ENCODE measurements at places on chromosomes 1 and 21.

DNA sequence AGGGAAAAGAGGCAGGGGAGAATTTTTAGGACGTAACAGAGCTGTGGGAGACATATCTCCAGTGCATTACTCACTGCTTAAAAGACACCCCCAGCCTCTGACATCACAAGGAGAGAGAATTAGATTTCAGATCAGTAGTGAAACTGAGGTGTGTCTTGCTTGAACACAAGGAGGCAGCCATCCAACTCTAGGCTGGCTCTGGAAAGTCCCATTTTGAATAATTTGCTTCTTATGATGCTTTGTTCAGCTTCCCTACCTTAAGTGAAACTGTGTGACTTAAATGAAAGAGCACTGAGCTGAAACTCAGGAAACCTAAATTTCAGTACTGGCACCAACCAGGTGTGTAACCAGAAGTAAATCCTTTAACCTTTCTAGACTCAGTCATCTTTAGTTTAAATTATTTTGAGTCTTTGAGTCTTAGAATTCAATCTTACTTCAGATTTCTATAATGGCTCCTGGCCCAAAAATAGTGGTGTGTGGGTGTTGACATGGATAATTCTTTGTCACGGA lies 251.6 kb upstream of the SGIP1 start:
- DNase-seq = peak; percentile 98

DNA sequence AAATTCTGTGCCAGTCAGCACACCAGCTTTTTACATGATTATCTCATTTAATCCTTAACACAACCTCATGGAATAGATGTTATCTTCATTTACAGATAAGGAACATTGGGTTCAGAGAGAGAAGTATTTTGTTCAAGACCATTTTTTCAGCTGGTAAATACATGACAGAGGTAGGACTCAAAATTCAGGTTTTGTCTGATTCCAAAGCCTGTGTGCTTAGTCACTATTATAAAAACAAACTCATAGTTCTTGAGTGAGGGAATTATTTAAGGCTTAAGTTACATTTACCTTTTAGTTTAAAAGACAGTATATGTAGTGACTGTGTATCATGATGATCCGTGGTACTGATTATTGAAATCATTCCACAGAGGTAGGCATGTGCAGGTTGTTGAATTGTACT lies 125.2 kb downstream of the MAGI3 start:
- no peak for DNase-seq

DNA sequence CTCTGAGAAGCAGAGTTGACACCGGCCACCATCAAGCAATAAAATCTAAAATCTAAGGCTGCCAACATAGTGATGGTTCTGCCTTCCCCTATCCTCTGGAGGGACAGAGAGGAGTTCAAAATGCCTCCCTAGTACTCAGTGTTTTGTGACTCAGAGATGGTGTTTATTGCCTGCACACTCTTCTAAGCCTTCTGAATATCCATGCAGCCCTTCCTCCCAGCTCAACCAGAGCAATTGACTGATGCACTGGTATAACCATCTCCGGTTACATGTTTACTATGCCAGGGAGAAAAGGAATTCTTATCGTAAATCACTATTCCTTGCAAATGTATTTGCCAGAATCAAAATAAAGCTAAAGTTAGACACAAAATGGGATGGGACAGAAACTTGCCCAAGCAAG lies 132.9 kb upstream of the RAB4A start:
- DNase-seq = no peak

GRCh38 chr21:18524097-18524880 lies 120.7 kb upstream of the TMPRSS15 start:
- DNase-seq = no peak

DNA sequence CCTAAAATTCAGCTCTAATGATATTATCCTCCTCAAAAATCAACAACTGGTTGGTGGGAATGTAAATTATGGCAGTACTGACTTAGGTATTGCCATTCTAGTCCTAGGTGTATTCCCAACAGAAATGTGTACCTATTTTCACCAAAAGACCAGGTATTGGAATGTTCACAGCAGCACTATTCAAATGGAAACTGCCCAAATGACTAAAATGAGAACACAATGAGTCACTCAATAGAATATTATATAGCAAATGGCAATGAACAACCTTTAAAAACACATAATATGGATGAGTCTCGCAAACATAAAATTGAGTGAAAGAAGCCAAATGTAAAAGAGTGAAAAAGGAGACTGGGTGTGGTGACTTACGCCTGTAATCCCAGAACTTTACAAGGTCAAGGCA lies 44.9 kb downstream of the GADD45A start:
- DNase-seq = no peak

DNA sequence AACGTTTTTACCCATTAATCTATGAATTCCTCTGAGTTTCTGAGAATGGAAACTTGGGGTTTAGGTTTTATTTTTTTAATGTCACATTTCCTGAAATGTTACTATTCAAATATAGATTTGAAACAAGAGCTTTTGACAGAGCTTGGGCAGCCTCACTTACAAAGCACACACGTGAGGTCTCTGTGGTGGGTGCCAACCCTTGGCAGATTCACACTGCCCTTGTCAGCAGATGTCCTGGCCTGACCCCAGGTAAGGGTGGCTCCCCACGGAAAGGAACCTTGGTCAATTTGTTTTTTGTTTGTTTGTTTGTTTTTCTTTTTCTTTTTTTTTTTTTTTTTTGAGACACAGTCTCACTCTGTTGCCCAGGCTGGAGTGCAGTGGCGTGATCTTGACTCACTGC lies 53.5 kb downstream of the FAAP20 start:
- DNase-seq = no peak

DNA sequence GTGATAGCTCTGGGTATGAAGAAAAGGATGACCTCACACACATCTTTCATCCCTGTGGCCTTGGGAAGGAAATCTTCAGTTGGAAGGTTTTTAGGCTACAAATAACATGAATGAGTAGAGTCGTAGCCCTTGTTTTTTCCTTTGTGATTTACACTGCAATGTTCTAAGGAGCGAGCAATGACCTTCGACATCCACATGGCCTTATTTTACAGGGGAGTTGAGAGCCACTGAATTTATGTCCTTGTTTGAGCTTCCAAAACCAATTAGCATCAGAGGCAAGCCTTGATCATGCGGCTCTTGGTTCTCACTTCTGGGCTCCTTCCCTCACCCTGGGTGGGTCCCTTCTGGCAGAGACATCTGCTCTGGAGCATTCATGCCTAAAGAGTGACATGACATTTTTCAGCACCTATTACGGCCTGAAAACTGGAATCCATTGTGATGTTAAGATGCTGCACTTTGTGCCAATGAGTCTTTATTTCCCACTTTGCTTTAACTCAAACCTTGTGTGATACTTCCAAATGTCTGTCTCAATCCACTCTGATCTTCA lies 70.5 kb upstream of the RUNX1 start:
- no peak for DNase-seq

DNA sequence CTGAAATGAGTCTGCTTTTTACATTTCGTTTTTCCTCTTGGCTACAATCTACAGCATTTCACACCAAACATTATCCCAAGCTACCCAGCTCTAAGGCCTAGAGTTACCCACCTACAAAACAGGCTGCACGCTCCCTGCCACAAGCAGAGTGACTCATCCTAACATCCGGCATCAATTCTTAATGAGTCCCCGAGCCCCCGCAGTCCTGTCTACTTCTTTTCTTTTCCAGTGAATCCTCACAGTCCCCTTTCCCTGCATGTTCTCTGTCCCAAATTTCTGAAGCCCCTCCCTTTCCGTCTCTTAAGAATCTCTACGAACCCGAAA lies 650 bp downstream of the PCNX2 start:
- no peak for DNase-seq

- DNase-seq = peak; percentile 48
Measured at GRCh38 chr1:109619576-109620400, at the start of the genes AMPD2 and GNAT2. TSS of gene AMPD2 (plus strand) at chr1:109619837. CDS start at chr1:109621176, 1,339 bp downstream. TSS of gene GNAT2 (minus strand) at chr1:109619616. CDS start at chr1:109612870, 6,746 bp downstream.

DNA sequence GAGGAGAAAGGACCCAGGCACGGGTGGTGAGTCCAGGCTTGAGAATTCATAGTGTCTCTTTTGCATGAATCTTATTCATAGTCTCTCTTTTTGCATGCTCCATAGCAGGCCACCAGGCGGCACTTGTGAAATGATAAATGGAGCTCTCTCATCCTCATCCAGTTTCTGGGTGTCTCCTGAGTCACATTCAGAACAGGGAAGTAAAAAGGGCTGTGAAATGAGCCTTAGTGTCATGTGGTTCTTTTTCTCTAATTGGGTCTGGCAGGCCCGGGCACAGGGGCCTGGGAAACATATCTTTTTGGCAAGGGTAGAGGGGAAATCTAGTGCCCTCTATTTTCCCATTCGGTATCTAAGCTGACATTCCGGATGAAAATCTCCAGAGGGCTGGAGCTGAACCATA lies 19.1 kb upstream of the NCF2 start:
- no peak for DNase-seq

- DNase-seq = no peak
Measured at GRCh38 chr21:33774551-33774950, 132.2 kb downstream of the ITSN1 start.

DNA sequence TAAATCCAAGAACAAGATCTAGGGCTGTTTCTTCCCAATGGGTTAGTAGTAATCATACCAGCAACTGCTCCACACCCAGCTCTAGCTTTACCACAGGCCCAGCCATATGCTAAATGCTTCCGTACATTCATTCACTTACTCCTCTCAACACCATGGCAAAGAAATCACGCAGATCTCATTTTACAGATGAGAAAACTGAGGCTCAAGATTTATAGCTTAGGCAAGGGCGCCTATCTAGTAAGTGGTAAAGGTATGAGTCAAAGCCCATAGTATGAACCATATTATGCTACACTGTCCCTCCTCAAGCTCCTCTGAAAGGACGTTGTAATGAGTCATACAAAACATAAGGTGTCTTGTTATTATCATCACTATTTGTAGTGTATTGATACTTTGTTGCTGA lies 82.2 kb downstream of the NIBAN1 start:
- no peak for DNase-seq

DNA sequence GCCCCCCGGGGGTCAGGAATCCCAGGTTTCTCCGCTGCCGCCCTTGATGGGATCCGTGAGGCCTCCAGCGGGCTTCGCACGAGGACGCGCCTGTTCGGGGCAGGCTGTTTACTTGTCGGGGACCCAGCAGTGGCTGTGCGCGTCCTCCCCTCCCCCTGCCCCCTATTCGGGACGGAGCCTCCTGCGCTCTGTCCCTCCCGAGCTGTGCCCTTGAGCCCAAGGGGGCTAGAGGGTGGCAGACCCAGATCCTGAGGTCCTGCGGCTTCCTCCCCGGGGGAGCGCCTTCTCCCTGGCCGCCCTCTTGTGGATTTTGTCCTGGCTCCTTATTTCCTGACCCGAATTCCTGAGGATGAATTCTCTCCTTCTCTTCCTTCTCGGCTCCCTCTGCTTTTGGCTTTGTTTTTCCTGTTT lies 38.4 kb downstream of the PIK3CD start:
- DNase-seq = no peak

- DNase-seq = no peak
Measured at GRCh38 chr1:46797696-46798470, 963 bp upstream of the CYP4B1 start.

GRCh38 chr1:161214369-161214768 lies 726 bp upstream of the FCER1G start:
- no peak for DNase-seq

DNA sequence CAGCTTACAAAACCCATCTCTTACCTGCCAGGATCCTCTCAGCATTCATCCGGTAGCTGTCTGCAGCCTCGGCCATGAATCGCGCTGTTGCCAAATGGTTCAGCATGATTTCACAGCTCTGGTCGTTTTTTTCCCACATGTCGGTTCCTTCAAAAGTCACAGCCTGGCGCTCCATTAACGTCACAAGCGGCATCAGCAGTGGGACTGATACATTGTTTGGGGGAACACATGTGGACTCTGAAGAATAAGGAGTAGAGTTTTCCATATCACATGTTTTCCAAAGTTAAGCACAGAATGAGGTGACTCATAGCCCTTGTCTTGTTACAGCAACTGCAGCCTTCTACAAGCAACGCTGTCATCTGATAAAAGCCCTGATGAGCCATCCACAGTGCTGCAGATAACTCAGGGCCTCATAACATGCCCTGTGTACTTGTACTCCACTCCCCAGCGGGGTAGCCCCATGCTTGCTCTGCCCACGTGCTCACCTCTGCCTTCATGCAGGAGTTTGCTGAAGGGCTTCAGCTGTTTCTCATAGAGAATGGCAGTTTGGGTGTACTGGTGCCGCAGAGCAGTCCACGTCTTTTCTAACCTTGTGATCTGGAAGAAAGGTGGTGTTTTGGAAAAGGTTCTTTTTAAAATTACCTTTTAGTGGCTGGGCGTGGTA lies 114.2 kb downstream of the BCAR3 start:
- DNase-seq = no peak

DNA sequence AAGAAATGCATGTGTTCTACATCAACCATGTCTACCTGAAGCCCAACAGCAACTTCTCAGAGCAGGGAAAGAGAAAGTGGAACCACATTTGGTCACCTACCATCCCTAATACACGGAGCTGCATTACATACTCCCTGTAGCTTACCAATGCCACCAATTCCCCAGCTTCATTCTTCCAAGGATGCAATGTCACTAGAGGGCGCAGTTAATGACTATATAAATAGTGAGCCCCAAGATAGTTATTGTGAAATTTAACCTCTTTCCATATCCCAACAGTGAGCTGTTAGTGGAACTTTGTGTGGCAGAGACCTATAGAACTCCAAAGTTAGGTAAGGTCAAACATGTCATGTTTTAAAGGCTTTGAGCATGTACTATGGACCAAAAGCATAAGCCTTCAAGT lies 618.3 kb downstream of the SMYD3 start:
- DNase-seq = peak; percentile 20

- DNase-seq = no peak
Measured at GRCh38 chr1:198848649-198849048, 209.8 kb downstream of the PTPRC start.

DNA sequence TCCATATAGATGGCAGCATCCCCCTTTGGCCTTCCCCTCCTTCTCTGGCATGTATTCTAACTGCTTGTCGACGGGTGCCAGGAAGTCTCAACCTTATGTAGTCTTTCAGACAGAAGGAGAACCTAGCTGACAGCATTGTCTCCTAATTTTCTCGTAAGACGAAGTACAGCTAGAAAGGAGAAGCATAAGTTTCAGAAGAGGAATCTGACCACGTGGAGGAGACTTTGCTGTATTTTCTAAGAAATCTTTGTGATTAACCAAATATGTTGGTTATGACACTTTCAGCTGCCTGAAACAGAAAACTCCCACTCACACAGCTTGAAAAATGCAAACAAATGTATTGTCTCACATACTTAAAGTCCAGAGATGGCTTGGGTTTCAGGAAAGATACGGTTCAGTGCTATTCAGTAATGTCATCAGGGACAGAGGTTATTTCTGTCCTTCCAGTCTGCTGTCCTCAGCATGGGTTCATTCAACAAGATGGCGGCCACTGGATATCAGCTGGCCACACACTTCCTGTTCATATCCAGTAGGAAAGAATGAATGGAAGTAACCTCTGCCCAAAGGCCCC lies 109.5 kb upstream of the ZNF648 start:
- DNase-seq = no peak

DNA sequence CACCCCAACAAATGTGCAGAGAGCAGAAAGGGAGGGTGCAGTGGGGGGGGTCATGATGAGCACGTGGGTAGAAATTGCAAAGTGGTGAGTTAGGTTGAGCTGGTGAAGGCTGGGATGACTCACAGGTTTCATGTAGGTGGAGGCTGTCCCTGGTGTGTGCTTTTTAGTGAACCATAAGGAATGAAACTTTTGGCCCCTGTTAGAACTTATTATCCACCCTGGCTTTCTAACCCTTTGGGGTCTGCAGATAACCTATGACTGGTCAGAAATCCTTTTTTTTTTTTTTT lies 46.9 kb downstream of the DOP1B start:
- DNase-seq = peak; percentile 16
